Aorta (tissue), 5 donors: ENCODE measurements at places on chromosomes 7 and 10. TPM values are rescaled to one million over a fixed set of nuclear protein-coding genes. Genes with fewer than 3 reads are reported as not detected.

DKK1 gene
- not detected for polyA plus RNA-seq

CLCN1 gene
- not detected for polyA plus RNA-seq

TFEC gene
- polyA plus RNA-seq, result 1.0 TPM

ADRB1 gene
- polyA plus RNA-seq, result not detected

FAM20C gene
- polyA plus RNA-seq, result 11.3 TPM

PAPOLB gene
- 0.25 TPM for polyA plus RNA-seq
